SHP77 treated with DMSO at 0.1 percent for 48 hours (cell line): ENCODE measurements at places on chromosomes 6 and 20.

- DNase-seq: no peak
These were observed 62.2 kb downstream of the GMDS start for GRCh38 chr6:2183246-2183645.

DNA sequence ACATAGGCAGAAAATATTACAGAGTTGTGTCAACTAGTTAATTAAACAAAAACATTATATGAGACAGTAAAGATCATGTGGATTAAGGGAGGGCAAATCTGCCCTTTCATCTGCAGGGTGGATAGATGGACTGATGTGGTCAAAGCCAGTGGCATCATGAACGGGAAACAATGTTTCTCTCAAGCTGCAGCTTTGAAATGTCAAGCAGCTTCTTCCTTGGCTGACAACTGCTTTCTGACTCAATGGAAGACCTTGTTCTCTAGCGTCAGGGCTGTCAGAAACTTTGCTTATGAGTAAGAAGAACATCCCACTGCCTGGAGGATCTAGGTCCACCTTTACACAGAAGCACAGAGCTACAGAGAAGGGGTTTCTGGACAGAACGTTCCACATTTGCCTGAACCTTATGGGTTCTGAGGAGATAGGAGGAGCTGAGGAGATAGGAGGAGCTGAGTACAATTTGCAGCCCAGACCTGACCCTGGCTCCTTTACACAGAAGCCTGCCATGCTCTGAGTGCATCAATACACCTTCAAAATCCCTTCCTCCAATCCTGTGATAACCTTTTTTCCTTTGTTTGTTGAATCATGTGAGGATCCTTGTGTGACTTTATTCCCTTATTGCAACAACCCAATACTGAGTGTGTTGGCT is 6.1 kb downstream of the CST5 start:
- DNase-seq: no peak

DNA sequence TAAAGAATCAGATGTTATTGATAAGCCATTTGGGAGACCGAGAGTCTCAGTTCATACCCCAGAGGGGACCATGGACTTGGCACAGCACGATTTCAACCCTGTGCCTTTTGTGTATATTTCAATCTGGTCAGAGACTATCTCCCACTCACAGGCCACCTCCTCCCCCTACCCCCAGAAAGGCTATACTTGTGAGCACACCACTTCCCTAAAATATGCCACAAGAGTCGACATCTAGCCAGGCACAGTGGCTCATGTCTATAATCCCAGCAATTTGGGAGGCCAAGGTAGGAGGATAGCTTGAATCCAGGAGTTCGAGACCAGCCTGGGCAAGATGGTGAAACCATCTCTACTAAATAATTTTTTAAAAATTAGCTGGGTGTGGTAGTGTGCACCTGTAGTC is 13.6 kb upstream of the TCF15 start:
- DNase-seq: no peak

DNA sequence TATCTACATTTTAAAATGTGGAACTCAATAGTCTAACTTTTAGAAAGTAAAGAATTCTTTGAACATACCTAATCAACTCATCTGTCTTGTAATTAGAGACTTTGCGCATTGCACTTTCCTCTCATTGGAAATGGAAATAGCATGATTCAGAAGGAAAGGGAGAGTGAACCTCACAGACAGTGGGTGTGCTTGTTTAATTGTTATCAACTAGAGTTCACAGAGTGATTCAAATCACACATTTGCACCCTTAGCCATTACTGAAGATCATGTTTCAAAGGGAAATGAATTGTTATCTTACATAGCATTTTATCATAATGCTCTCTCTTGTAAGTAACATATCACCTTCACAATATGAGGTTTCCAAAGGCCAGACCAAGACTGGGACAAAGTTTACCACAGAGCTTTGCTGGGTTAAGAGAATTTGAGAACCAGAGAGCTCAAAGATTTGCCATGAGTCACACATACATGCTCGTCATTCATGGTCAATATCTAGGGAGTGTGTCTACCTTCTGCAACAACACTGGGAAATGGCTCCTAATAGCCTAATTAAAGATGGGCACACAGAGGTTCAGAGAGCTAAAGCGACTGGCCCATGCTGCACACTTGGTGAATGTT is 21.5 kb downstream of the GSTA3 start:
- DNase-seq: no peak

- DNase-seq: no peak
These were observed 15.4 kb downstream of the SRSF3 start for GRCh38 chr6:36609582-36609981.

GRCh38 chr6:44233567-44234100 is 10.2 kb downstream of the SLC29A1 start:
- DNase-seq: no peak

GRCh38 chr6:160950507-160950906 is 41.1 kb upstream of the MAP3K4 start:
- DNase-seq: no peak

GRCh38 chr6:146795479-146796133 is 196.8 kb downstream of the ADGB start:
- no peak for DNase-seq

- DNase-seq: no peak
These were observed 33.3 kb downstream of the THBS2 start for GRCh38 chr6:169220068-169220964.

DNA sequence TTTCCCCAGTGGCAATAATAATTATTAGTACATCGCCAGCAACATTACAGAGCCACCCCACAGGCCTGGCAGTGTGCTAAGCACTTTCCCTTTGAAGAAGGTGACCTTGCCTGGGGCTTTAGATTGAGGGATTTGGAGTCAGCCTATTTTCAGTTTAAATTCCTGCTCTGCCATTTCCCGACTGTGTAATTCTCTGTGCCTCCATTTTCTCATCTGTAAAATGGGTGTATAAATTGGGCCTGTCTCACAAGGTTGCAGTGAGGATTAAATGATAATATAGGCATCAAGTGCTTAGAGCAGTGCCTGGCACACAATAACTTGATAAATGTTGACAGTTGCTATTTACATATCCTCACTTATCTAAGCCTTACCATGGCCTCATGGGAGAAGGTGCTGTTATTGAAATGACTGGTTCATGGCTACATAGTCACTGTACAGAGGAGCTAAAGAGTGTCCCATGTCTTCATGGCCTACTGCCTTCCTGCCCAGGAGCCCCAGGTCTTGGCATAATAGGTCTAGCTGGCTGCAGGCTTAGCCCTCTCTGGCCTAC is 5.1 kb upstream of the SCRT2 start:
- no peak for DNase-seq

- DNase-seq: no peak
These were observed 6.8 kb upstream of the ARMC2 start for GRCh38 chr6:108841377-108841855.

- DNase-seq: no peak
These were observed 61.1 kb downstream of the TSPYL4 start for GRCh38 chr6:116192786-116193185.

- no peak for DNase-seq
These were observed 280.4 kb downstream of the PTPRK start for GRCh38 chr6:128240024-128240428.

DNA sequence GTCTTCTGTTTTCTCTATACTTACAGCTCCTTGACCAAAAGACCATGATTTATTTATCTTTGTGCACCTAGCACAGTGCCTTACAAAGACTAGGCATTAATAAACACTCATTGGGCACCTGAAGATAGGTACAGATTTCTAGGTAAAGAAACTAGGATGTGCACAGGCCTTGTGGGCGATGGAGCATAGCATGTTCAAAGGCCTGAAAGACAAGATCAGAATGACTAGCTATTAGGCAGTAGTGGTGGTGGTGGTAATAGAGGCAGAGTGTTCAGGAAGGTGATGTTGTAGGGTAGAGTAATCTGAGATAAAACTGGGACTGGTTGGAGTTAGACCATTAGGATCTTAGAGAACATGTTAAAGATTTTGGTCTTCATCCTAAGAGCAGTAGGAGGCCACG is 3.9 kb downstream of the TXLNB start:
- no peak for DNase-seq

GRCh38 chr20:59752704-59753460 is 148.5 kb downstream of the PHACTR3 start:
- DNase-seq: no peak

DNA sequence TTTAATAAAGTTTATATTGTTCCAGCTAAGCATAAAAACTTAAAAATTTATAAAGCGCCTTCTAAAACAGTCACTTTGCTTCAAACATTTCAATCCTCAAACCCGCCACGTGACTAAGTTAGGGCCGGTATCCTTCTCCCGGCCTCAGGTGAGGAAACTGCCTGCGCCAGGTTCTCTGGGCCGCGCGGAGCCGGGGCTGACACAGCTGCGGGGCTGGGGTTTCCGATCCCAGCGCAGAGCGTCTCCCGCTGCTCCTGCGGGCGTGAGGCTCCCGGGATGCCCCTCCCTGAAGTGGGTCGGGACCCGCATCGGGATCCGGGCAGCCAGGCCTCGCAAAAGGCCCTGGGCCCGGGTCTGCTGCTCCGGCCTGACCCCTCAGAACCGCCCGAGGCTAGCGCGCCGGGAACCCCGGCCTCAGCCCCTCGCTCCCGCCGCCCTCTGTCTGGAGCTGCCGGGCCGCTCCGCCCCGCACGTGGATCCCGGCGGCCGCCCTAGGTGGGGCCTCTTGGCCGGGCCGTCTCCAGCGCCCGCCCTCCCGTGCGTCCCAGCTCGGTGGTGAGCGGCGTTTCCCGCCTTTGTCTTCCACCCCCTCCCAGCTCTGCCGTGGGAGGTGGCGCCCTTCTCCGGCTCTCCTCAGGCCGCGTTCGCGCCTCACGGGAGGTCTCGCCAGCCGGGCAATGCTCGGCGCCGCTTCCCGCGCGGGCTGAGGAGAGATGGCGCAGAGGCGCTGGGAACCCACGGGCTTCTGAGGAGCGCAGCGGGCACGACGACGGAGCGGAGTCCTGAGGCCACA is 267.9 kb downstream of the DLL1 start:
- DNase-seq: no peak

DNA sequence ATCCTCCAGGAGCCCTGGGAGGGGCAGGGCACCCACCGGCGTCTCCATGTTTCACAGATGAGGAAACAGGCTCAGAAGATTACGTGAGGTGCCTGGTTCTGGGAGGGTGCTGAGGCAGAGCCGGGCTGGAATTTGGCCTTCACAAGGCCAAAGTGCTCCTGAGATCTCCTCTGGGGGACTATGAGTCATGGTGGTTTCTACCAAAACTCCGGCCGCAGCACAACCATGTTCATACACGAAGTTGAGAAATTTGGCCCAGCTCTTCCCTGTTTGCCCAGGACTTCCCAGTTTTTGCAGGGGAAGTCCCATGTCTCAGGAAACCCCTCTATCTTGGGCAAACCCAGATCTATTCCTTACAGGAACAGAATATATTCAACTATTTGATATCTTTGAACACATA is 172.9 kb upstream of the CDYL start:
- DNase-seq: no peak

- no peak for DNase-seq
These were observed 115.4 kb downstream of the PFDN4 start for GRCh38 chr20:54323227-54323734.

DNA sequence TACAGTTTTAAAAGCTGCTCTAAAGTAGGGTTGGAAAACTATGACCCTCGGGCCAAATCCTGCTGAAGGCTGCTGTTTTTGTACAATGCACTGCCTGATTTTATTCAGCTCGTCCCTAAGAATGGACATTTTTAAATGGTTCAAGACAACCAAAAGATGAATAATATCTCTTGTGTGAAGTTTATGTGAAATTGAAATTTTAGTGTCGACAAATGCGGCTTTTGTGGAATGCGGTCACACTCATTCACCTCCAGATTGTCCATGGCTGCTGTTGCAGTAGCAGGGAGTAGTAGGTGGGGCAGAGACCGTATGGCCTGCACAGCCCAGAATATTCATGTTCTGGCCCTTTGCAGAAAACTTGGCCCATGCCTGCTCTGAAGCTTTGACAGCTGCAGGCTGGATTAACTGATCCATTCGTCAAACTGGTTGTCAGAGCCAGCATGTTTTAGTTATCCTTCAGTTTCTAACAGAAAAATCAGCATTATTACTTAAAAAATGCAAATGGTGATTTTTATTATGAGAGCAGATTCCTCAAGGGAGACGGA is 91.6 kb downstream of the PSMG4 start:
- DNase-seq: no peak

DNA sequence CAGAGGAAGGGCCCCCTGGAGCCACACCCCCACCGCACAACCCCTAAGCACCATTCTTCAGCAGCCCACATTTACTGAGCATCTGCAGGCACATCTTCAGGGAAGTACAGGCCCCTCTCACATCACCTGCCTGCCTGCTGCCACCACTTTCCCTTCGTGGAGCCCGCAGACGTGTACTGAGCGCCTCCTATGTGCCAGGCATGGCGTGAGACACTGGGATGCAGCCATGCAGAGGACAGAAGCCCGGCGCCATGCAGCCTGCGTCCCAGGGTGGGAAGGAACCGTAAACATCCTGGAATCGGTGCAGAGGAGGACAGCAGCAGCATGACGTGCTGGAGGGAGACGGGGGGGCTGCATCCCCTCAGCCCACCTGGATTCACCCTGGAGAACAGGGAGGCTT is 78.1 kb downstream of the GRM4 start:
- no peak for DNase-seq

DNA sequence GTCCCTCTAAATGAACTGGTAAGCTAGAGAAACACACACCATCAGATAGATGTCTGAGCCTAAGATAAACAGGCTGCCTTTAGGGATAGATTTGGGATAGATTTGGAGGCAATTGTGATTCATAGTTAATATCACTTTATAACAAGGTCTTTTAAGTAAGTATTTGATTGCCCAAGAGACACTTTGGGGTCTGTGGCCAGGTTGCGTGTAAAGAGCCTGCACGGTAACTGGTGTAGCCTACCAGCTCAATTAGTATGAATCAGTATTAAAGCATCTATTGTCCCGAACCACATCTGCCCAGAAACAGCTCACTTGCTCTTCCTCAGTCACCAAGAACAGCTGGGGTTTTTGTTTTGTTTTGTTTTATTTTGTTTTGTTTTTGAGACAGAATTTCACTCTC is 193.3 kb downstream of the SASH1 start:
- DNase-seq: no peak

GRCh38 chr6:111411978-111412566 is 70.9 kb downstream of the REV3L start:
- DNase-seq: no peak

DNA sequence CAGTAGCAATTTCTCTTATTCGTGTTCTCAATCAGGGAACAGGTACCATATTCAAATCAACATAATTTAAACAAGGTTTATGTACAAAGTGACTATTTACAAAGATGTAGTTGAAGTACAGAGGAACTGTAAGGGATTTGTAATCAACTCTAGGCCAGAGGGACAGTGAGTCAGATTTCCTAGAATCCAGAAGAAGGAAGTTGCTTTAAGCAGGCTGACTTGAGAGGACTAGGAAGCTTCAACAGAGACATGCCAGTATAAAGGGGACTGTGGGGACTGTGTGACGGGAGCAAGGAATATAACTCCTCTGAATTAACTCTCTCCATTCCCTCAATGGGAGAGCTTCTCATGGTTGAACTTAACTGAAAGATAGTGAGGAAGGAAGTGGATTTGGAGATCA is 427.4 kb upstream of the JAG1 start:
- no peak for DNase-seq

DNA sequence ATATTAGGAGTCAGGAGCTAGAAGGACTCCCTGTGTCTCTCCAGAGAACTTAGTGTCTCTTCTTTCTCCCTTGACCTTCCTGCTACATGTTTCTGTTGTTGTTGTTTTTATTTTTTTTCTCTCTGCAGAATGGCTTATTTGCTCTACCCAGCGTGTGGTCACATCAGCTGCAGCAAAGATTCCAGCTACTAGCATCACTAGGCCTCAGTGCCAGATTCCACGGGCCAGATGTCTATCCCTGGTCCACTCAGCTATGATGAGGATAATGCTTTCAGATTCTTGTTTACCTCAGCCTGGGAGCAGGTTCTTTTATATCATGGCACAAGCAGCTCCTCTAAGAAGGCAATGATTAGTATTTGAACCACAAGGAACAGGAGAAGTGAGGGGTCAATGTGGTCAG is 110.0 kb downstream of the PLCB1 start:
- no peak for DNase-seq
